Brain (organoid and tissue), 16 donors: ENCODE measurements at places on chromosomes 5 and 9.

DNA sequence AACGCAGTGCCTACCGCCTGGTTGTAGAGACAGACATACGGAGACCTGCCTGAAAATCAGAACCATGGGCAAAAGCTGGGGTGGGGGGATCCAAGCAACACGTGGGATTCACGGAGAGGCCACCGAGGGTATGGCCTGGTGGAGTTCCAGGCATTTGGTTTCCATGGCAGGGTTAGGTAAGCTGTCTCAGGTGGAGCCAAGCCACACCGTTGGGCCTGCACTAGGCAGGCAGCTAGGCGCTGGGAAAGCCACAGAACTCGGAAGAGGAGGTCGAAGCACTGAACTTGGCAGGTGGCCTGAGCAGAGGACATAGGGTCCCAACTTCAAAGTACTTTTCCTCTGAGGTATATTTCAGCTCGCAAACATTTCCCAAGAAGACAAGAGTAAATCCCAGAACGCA, 111.6 kb downstream of the ISL1 start:
- DNase-seq: no peak

DNA sequence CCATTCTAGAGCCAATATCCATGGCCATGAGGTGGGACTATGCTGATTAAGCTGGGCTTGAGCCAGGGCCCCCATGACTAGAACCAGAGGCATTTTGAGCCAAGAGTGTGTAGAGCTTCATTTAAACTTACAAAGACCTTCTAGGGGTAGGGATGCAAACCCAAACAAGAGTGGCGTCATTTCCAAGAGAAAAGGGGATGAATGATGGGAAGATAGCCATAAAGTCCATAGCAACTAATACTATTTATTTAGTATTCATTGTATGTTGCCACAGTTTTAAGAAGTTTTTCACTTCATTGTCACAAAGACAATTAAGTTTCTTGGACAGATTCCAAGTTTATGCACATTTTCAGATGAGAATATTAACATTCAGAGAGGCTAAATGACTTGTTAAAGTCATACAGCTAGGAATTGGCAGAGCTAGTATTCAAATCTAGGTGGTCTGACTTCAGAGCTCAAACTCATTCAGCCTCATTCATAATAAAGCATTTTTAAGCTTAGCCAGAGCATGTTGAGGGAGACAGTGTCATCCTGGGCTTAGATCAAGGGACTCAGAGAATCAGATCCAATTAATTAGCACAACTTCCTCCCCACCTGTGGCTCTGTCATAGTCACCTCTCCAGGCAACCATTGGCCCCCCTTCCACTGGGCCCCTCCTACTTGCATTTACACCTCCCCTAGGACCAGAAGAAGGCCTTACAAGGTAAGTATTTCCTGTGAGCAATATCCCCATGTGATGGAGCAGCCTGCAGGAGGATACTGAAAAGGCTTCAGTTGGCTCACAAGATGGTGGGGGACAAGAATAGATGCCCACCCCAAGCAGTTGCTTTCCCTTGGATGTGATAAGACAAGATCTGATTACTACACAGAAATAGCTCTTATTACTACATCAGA, 95.0 kb upstream of the PCSK1 start:
- DNase-seq: peak; percentile 10

DNA sequence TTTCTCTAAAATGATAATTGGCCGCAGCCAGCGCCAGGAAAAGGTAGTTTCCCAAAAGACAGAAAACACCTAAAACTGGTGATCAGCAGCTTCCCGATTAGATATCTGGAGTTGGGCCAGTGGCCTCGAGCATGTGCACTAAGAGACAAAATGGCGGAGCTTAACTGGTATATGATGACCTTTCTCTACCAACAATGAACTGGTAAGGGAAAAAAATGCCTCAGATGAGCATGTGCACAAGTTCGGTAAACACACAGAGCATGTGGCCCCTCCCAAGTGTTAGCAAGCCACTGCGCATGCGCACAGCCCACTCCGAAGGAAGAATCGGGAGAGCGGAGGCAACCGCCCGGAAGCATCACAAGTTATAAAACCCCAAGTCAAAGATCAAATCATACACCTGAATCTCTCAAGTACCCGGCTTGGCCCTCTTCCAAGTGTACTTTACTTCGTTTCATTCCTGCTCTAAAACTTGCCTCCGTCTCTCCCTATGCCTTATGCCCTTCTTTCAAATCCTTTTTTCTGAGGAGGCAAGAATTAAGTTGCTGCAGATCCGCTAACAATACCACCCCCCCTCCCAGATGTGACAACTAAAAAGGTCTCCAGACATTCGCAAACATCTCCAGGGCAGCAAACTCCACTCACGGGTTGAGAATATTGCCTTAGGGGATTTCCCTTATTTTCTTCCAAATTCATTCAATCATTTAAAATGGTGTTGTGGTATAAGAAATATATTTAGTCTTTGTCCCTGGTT, 15.0 kb upstream of the PTBP3 start:
- DNase-seq: peak; percentile 93

- DNase-seq: no peak
These were observed 22.5 kb downstream of the ZDHHC21 start for GRCh38 chr9:14670718-14671117.
